Cardiac muscle cell (in vitro differentiated cells and primary cell): ENCODE measurements at places on chromosomes 13 and 19. TPM values are rescaled to one million over a fixed set of nuclear protein-coding genes. Genes with fewer than 3 reads are reported as not detected.

- DNase-seq: no peak
Measured at GRCh38 chr13:61128850-61129645, 286.6 kb downstream of the PCDH20 start.

Gene CRB3
- total RNA-seq: 0.99 and 2.9 TPM in 2 replicates

DNA sequence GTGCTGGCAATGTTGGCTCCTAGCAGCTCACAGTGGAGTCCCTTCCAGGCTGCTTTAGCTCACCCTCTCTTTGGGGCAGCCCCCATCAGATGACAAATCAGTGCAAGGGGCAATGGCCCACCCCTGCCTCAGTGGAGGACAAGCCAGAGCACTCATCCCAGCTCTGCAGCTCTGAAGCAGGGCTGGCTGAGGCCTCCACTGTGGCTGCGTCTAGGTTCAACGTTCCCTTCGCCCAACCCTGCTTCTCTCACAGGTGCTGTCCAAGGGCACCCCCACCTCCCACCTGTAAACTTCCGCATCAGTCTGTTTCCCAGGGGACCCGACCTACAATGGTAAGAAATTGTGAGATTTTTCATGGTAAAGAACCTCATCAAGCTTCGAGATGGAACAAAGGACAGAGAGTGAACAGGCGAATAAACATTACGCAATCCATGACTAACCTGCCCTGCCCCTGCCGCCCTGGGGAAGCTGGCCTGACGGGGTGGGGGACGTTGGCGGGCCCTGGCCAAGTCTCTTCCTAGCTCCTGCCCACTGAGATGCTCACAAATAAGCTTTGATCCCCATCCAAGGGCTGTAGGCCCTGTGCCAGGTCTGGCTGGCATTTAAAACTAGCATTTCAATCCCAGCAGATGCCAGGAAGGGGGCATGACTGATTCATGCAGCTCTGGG, 40.5 kb downstream of the DZIP1 start:
- no peak for DNase-seq

Gene PHF11
- 3.7 and 4.8 TPM in 2 replicates for total RNA-seq

Gene USP12
- total RNA-seq: 6.6 and 7.5 TPM in 2 replicates

DNA sequence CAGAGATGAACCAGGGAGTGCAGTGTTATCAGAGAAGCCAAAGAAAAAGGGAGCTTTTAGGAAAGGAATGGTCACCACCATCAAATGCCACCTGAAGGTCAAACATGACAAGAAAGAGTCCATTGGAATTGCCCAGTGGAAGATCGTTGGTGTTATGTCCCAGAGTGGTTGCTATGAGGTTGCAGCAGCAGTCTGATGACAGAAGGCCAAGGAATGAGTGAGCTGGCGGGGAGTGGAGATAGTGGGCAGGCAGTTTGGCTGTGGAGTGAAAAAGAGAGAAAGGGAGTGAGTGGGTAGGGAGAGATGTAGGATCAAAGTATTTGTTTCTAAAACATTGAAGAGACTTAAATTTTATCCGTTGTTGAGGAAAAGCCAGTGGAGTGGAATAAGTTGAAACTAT, 117.4 kb upstream of the WASF3 start:
- DNase-seq: no peak

- DNase-seq: no peak
Measured at GRCh38 chr19:32458500-32459123, 53.0 kb downstream of the DPY19L3 start.
